ENCODE measurements at places on chromosomes 3 and 15.

GRCh38 chr3:122183893-122184590, 574 bp downstream of the CASR start:
- no peak for DNase-seq

DNA sequence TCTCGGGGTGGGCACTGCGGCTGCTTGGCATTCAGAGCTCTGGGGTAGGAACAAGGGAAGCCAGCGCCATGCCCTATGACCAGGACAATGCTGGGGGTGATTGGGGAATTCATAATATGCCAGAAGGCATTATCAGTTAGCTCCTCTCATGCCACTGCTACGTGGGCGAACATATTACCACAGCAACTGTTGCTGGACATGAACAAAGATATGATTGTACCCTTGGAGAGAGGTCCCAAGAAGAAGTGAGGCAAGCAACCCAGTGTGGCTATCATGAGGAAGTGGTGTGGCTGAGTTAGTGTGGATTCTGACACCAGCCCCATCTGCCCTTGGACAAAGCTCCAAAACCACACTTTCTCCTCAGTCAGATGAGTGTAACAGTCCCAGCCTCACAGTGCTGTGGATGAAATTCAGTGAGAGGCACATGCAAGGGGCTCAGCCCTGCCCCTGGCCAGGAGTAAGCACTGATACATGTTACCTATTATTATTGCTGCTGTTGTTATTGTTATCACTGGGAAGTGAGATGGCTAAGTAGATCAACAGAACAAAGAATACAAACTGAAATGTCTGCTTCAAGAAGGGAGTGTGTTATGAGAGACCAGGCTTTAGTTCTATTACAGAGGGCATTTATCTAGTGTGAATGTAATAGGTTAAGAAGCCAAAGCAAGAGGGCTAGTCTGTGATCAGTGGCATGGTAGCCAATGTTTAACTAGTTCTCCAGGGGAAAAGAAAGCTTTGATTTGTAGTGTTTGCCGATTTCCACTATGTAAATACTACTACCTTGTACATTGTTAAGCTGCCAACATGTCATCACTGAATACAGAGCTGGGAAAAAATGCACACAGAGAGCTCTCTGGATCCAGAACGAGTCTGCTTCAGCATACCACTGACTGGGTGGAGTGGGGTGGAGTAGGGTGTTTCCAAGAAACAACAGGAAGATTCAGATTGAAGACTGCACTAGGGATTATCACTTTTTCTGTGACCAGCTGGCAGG, 222.3 kb upstream of the EIF1B start:
- no peak for DNase-seq

DNA sequence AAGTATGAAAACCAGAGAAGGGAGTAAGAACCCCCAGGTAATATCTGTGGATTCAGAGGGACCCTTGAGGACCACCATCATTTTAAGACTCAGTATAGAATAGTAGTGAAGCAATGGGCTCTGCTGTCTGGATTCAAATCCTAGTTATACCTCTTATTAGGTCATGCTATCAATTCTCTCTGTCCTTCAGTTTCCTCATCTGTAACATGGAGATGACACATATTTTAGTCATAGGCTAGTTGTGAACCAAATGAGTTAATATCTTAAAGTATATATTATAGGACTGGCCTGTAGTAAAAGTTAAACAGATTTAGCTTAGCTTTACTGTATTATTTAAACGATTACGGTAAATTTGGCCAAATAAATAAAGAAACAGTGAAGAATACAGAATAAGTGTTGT, 177.3 kb upstream of the GOLIM4 start:
- no peak for DNase-seq

GRCh38 chr15:53693729-53694475, 65.6 kb downstream of the WDR72 start:
- no peak for DNase-seq

GRCh38 chr3:71451060-71451459, 132.5 kb downstream of the FOXP1 start:
- no peak for DNase-seq

DNA sequence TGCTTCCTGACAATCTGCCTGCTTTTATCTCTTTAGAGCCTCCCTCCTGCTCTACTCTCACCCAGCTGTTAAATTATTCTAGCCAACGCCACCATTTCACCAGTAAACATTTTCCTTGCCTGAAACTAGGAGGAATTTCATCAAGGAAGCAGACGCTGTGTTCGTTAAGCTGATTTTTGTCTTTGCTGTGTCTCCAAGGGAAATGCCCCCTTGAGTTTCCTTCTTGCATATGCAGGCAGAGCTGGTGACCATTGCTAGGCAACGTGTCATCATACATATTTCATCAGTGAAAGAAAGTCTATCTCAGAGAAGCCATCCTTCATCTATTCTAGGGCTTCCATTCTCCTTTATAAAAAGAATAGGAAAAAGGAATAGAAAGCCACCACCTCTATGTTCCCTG, 87.0 kb upstream of the ST8SIA2 start:
- no peak for DNase-seq

DNA sequence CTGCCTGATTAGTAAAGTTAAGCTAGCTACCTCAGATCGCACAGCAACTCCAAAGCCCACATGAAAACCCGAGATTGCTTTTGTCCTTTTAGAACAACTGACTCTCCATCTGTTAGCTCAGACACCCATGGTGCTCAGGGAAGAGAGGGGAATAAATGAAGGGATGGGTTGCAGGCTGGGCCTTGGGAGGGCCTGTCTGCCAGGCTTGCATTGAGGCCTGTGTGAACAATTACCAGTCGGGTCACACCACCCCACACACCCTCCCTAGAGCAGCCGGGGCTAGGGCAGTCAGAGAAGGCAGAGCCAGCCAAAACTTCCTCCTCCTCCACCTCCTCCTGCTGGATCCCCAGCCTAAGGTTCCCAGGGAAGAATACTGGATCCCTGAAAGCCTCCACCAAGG, 8.8 kb upstream of the PRKAR2A start:
- DNase-seq = no peak

DNA sequence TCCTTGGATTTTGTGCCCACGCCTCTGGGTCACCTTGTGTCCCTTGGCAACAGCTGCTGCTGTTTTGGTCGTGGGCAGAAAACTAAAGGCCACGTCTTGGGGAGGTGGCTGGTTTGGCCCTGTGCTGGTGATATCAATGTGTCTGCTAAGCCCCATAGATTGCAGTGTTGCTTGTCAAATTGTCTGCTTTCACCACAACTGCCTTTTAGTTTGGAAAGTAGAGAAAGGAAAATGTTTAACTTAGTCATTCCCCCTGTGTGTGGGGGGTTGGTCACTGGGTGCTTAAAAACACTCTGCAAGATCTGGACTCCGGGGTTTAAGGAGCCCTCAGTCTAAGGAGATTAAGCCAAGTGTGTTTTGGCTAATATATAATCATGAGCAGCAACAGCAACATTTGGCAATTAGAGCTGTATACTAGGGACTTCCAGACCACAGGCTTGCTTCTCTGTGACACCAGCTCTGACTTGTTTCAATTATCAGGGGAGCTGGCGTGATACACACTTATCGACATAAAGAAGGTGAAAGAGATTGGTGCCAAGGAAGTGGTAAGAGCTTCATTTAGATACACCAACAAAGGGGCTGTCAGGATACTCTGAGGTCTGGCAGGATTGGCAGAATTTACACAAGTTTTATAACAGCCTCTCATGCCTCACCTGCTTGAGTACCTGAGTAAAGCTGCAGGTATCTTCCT, 3.5 kb downstream of the SMAD3 start:
- no peak for DNase-seq

DNA sequence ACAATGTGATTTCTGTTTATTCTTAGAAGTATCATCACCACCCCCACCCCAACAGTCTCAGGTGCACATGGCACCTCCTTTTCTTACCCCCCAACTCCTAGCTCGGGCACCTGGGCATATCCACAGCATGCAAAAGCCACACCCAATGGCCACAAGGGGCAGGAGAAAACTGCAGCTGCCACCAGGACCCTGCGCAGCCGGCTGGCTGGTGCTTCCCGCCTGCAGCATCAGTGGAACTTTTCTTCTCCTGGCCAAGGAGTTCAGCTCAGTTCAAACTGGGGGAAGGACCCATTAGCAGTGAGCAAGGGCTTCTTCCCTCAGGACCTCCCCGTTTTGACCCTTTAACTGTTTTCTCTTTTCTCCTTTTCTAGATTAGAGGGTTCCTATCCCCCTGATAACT, 44.8 kb downstream of the TM4SF18 start:
- DNase-seq = no peak

- DNase-seq = no peak
These were observed 17.5 kb upstream of the NMD3 start for GRCh38 chr3:161203485-161204098.

DNA sequence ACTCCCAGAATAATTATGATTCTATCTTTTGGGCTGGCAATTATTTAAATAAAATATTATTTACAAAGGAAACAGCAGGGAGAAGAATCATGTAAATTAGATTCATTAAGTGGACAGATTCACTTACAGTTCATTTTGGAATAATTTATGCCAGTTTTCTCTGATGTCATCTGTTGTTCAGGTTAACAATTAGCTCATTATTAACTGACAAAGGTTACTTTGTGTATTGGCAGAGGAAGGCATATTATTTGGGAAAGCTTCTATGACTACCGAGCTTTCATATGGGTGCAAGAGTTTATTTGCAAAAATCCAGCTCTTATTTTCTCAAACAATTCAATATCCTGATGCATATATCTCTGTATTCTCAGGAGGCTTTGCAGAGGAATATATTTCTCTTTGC, 224.4 kb downstream of the CHST2 start:
- DNase-seq = no peak

- DNase-seq = no peak
These were observed 209.1 kb upstream of the NR2E3 start for GRCh38 chr15:71601038-71601834.

DNA sequence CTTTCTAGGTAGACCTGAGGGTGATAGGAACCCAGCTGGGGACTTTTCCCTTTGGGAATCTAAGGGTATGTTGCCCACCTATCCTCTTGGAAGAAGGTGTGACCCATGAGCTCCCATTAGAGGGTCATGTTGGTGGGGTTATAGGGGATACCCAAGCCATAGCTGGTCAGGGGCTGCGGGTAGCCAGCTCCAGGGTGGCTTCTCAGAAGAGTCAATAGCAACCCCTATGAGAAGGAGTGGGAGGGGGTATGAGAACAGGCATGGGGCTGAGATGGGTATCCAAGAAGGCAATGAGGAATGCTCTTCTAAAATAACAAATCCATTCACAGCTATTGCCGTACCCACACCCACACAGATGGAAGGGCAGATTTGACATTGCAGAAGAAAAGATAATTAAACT, 217.8 kb downstream of the UACA start:
- DNase-seq = no peak

- DNase-seq = no peak
These were observed 194.2 kb downstream of the UACA start for GRCh38 chr15:70569091-70569713.

- no peak for DNase-seq
These were observed 609.1 kb upstream of the GRM7 start for GRCh38 chr3:6251612-6252400.

- no peak for DNase-seq
These were observed 151.5 kb downstream of the GOLGA6L4 start for GRCh38 chr15:84387086-84387485.

- DNase-seq = no peak
These were observed 45.7 kb upstream of the DUT start for GRCh38 chr15:48285329-48286214.

DNA sequence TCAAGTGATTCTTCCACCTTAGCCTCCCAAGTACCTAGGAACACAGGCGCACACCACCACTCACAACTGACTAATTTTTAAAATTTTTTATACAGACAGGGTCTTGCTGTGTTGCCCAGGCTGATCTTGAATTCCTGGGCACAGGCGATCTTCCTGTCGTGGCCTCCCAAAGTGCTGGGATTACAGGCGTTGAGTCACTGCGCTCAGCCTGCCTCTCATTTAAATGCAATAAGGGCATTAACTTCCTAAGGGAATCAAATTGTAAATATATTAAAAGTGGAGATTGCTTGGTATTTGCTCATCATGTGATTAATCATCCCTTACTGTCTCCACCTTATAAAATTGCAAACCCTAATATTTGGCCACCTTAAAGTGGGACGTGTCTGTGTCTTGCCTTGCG, 65.2 kb downstream of the PGPEP1L start:
- no peak for DNase-seq

GRCh38 chr3:72519946-72520604, 328.2 kb downstream of the SHQ1 start:
- no peak for DNase-seq

DNA sequence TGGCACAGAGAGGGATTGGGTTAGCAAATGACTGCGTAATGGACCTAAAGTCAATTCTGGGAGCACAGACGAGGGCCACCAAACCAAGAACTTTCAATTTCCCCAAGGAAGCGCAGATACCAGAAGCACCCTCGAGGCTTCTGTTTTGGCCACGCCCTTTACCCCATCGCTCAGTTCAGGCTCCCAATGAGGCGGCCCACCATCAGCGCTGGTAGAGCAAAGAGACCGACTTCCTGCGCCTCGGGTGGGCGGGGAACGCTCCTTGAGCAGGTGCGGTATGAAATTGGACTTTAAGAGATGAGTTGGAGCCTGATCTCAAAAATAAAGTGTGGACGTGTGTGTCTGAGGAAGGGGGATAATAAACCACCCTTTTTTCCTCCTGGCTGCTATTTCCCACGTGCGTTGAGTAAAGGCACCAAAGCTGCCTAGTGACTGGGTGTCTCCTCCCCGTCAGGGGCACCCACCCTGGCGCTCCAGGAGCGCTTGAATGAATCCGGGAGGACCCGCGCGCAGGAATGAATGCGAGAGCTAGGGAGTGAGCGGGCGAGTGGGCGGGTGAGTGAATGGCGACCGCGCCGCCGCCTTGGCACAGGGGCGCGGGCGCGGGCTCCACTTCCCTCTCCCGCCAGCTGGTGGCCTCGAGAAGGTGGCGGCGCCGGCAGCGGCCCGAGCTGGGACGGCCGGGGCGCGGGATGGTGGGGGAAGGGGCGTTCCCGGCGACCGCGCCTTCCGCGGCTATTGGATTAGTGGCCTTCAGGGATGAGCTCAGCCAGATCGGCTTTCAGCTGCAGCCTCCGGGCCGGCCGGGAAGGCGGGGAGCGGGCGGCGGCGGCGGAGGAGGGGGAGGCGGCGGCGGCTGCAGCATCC, at the start of gene SPSB4:
TSS of gene SPSB4 (plus strand) at position 772 of the 867 bp plus-strand sequence. CDS start 14,758 bp downstream, outside the sequence.
- no peak for DNase-seq
